ENCODE measurements at places on chromosomes 13 and 19. TPM values are rescaled to one million over a fixed set of nuclear protein-coding genes. Genes with fewer than 3 reads are reported as not detected.

The ICAM5 gene
- total RNA-seq, result 1.1 TPM

The YJEFN3 gene
- total RNA-seq, result 4.3 TPM

The KLK1 gene
- not detected for total RNA-seq

The IGFL3 gene
- total RNA-seq, result not detected

The KLF1 gene
- not detected for total RNA-seq

The RASA3 gene
- total RNA-seq, result 274 TPM

The ZNF497 gene
- total RNA-seq, result 0.40 TPM

GRCh38 chr13:50950849-50951248, 41.3 kb downstream of the RNASEH2B start:
- DNase-seq, result no peak
- no peaks in the 10 kb centered on the region for H3K4me1 ChIP-seq
- no peaks in the 10 kb centered on the region for H3K27me3 ChIP-seq
- no peak overlapping the region for H3K4me3 ChIP-seq
- H3K27ac ChIP-seq, result no peak overlapping the region

DNA sequence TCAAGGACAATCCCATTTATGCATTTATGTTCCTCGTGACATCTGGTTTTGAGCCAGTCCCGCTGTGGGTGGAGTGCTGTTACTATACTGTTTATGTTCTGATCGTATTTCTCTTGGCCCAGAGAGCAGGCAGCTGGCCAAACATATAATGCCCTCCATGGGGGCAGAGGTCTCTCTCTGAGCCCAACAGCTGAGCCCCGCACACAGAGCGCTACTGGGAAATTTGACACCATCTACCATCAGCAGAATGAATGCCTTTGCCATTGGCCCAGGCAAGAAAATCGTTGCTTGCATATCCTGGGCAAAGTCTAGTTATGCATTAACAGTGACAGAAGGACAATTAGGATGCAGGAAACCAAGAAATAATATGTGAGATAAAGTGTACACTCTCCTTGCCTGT, 126.8 kb upstream of the CACNA1A start:
- H3K4me3 ChIP-seq, result no peak overlapping the region
- H3K36me3 ChIP-seq, result no peaks in the 10 kb centered on the region
- no peak for DNase-seq
- H3K27me3 ChIP-seq, result no peaks in the 10 kb centered on the region
- no peaks in the 10 kb centered on the region for H3K4me1 ChIP-seq
- no peak overlapping the region for H3K27ac ChIP-seq

GRCh38 chr13:35812736-35813135, 318.4 kb downstream of the DCLK1 start:
- H3K27me3 ChIP-seq, result no peaks in the 10 kb centered on the region
- no peak overlapping the region for H3K27ac ChIP-seq
- DNase-seq, result no peak
- no peak overlapping the region for H3K4me3 ChIP-seq
- no peaks in the 10 kb centered on the region for H3K36me3 ChIP-seq

GRCh38 chr19:55041627-55042343, 3.7 kb upstream of the GP6 start:
- H3K4me1 ChIP-seq, result peaks cover 21% of the 10 kb centered on the region
- no peak overlapping the region for H3K4me3 ChIP-seq
- H3K36me3 ChIP-seq, result peaks cover 25% of the 10 kb centered on the region
- no peaks in the 10 kb centered on the region for H3K27me3 ChIP-seq

GRCh38 chr13:112481458-112481857, 105.3 kb downstream of the SPACA7 start:
- no peaks in the 10 kb centered on the region for H3K4me1 ChIP-seq
- peaks cover 3% of the 10 kb centered on the region for H3K36me3 ChIP-seq
- H3K27me3 ChIP-seq, result no peaks in the 10 kb centered on the region
- no peak overlapping the region for H3K4me3 ChIP-seq
- no peak overlapping the region for H3K27ac ChIP-seq
- DNase-seq, result no peak

DNA sequence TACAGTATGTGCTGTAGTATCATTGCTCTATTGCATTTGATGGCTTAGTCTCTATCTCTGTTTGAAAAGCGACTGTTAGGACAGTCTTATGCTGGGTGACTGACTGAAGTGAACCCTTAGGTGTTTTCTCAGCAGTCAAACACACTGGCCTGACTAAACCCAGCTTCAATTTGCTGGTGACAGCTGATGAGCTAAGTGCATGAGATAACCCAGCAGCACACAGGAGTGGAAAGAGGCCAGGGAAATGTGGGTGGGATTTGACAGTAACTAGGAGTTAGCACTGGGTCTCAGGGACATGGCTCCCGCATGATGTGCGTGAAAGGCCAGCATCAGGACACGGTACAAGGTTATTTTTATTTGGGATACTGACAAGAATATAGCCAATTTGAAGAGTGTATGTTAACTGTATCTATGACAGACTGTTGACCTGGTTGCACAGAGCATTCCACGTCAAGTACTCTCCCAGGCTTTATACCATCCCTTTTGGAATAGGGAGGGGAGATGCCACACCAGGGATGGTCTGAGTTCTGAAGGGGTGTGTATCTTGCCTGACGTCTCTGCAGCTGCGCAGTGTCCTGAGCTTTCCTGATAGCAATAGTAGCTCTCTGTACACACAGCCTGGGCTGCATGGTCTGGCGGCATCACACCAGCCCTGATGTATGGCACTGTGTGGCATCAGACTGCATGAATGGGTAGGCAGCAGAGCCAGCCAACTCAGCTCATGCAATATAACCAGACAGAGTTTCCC, 144.8 kb downstream of the FLT1 start:
- H3K4me1 ChIP-seq, result peaks cover 6% of the 10 kb centered on the region
- no peak overlapping the region for H3K27ac ChIP-seq
- DNase-seq, result no peak
- no peak overlapping the region for H3K4me3 ChIP-seq
- H3K27me3 ChIP-seq, result no peaks in the 10 kb centered on the region

- H3K4me3 ChIP-seq, result no peak within 1 kb of the TSS
- no peak for DNase-seq
- H3K4me1 ChIP-seq, result peaks cover 33% of the 10 kb centered on the region
- peaks cover 64% of the 10 kb centered on the region for H3K27me3 ChIP-seq
Measured at GRCh38 chr19:1752757-1753728, at the start of gene ONECUT3. Gene ONECUT3 (plus strand): TSS chr19:1753506. CDS start chr19:1753663, 157 bp downstream.

DNA sequence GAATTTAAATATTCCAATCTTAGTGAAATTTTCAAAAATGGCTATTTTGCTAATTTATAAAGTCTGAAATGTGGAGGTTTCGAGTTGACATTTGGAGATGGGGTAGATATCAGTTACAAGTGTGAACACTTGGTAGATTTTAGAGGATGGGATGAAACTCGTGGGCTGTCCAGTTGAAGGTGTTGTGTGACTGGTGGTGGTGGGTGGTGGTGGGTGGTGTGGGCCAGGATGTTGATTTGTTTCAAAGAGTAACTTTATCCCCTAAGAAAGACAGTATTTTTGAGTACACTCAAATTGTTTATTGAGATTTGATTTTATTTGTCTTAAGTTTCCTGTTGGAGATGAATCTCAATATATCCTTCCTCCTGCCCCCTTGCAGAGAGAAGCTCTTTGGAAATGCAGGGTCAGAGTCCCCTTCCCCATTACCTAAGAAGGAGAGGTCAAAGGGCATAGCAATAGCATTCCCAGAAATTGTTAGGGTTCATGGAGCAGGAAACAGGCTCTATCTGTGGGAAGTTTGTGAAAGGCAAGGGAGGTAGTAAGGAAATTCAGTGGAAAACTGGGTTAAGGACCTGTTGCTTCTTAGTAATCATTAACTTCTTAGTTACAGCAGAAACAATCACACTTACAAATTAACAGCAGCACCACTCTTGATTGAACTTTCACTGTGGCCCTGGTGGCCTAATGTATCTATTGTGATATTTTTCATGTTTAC, 133.6 kb upstream of the RNF113B start:
- no peak for DNase-seq
- no peaks in the 10 kb centered on the region for H3K36me3 ChIP-seq
- H3K4me1 ChIP-seq, result no peaks in the 10 kb centered on the region
- no peak overlapping the region for H3K27ac ChIP-seq

DNA sequence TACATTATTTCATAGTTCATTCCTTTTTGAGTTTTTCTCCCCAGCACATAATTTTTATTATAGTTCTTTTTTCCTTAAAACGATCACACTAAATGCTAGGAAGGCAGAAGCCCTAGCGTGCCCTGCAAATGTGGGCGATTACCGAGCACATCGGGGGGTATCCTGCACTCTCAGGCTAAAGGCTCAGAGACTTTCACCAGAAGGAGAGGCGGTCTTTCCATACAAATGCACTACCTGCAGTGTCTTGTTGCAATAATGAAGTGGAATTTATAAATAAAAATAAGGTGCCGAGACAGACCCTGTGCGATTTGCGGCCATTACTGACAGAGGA, 29.3 kb upstream of the SPACA7 start:
- no peak overlapping the region for H3K4me3 ChIP-seq
- H3K36me3 ChIP-seq, result no peaks in the 10 kb centered on the region
- DNase-seq, result no peak
- H3K27me3 ChIP-seq, result no peaks in the 10 kb centered on the region

- peaks cover 33% of the 10 kb centered on the region for H3K4me1 ChIP-seq
- no peak for DNase-seq
- H3K4me3 ChIP-seq, result no peak overlapping the region
- no peak overlapping the region for H3K27ac ChIP-seq
Measured at GRCh38 chr19:42150911-42151361, 18.7 kb upstream of the POU2F2 start.

DNA sequence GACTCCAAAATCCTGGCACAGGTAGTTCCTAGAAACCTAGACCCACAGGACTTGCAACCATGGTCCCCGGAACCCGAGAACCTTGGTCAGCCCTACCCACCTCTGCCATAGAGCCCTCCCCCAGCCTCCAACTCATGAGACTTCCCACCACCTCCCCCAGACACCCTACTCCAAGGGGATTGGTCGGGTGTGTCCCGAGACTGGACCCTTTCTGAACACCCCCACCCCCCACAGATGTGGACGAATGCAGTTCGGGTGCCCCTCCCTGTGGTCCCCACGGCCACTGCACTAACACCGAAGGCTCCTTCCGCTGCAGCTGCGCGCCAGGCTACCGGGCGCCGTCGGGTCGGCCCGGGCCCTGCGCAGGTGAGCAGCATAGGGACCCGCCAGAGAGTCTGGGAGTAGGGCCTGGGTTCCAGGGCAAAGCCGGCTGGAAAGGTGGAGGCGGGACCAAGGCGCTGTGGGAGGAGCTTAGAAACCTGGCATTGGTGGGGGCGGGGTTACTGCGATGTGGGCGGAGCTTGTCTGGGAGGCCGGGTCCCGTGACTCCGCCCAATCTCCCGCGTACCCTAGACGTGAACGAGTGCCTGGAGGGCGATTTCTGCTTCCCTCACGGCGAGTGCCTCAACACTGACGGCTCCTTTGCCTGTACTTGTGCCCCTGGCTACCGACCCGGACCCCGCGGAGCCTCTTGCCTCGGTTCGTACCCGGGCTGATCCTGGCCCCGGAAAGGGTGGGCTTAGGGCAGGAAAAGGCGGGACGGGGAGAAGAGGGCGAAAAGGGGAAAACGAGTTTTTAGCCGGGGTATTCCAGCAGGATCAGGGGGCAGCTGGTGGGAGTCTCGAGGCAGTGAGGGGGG, 11.9 kb downstream of the LTBP4 start:
- peak overlapping the region; percentile 68 for H3K27ac ChIP-seq
- H3K36me3 ChIP-seq, result no peaks in the 10 kb centered on the region
- no peaks in the 10 kb centered on the region for H3K27me3 ChIP-seq
- peaks cover 52% of the 10 kb centered on the region for H3K4me1 ChIP-seq
- H3K4me3 ChIP-seq, result peak overlapping the region; percentile 76
- DNase-seq, result peak; percentile 84

DNA sequence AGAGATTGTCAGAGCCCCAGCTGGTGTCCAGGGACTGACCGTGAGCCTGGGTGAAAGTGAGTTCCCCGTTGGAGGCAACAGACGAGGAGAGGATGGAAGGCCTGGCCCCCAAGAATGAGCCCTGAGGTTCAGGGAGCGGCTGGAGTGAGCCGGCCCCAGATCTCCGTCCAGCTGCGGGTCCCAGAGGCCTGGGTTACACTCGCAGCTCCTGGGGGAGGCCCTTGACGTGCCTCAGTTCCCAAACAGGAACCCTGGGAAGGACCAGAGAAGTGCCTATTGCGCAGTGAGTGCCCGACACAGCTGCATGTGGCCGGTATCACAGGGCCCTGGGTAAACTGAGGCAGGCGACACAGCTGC, 1.1 kb upstream of the ELANE start:
- H3K4me1 ChIP-seq, result no peaks in the 10 kb centered on the region
- no peak overlapping the region for H3K27ac ChIP-seq
- no peak overlapping the region for H3K4me3 ChIP-seq

DNA sequence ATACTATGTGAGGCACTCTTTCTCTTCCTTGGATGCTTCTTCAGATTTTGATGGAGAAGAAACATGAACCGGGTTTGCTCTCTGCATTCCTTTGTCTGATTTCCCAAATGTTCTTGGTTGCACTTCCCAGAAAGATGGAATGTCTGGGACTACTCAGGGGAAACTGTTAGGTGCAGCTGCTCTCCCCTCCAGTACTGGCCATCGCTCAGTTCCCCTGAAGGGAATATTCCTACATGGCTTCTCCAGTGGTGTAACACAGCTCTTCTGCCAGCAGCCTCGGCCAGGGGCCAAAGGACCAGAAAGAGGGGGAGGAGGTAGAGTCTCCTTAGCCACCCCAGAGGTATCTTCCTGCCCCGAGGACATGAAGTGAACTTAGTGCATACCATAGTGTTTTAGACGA, 33.5 kb upstream of the SPRY2 start:
- no peak overlapping the region for H3K27ac ChIP-seq
- H3K36me3 ChIP-seq, result no peaks in the 10 kb centered on the region
- no peaks in the 10 kb centered on the region for H3K4me1 ChIP-seq
- H3K27me3 ChIP-seq, result no peaks in the 10 kb centered on the region

- H3K36me3 ChIP-seq, result no peaks in the 10 kb centered on the region
- H3K4me1 ChIP-seq, result no peaks in the 10 kb centered on the region
- no peaks in the 10 kb centered on the region for H3K27me3 ChIP-seq
- DNase-seq, result no peak
- no peak overlapping the region for H3K27ac ChIP-seq
- no peak overlapping the region for H3K4me3 ChIP-seq
Measured at GRCh38 chr13:33639158-33639557, 178.8 kb upstream of the RFC3 start.

GRCh38 chr13:84648069-84648640, 765.9 kb upstream of the SLITRK1 start:
- no peak overlapping the region for H3K27ac ChIP-seq
- no peaks in the 10 kb centered on the region for H3K36me3 ChIP-seq
- H3K4me1 ChIP-seq, result no peaks in the 10 kb centered on the region

DNA sequence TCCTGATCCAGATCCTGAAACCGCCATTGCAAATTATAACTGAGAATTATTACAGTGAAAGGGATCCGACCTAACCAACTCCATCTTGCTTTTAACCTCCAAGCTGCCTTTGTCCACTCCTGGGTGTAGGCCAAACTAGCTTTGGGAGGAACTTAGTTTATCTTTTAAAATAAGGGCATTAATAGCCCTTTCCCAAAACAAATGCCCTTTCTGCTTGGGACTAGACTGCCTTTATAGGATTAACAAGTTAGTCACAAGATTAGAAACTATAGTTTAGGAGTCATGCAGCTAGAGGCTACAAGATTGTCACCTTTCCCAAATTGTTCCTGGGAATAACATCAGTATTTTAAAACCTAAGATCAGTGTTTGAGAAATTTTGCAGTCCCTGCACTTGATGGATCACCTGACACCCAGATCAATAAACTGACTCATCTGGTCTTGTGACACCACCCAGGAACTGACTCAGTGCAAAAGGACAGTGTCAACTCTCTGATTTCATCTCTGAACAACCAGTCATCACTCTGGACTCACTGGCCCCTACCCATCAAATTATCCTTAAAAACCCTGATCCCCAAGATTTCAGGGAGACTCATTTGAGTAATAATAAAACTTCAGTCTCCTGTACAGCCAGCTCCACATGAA, 4.1 kb upstream of the ZNF841 start:
- no peaks in the 10 kb centered on the region for H3K36me3 ChIP-seq
- DNase-seq, result no peak
- H3K27me3 ChIP-seq, result no peaks in the 10 kb centered on the region
- H3K4me3 ChIP-seq, result no peak overlapping the region
- H3K4me1 ChIP-seq, result peaks cover 11% of the 10 kb centered on the region
